ENCODE measurements at places on chromosomes 7 and 10.

DNA sequence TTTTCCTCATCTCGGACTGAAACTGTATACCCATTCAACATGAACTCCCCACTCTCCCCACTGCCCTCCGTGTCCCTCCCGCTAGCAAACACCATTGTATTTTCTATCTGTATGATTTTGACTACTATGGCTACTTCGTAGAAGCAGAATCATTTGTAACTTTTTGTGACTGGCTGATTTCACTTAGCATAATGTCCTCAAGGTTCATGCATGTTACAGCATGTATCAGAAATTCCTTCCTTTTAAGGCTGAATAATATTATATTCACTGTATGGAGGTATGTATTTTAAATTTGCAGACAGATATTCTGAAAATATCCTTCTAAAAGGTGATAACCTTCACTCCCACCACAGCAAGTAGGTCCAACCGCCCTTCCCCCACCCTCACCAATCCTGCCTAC, 42.9 kb upstream of the MMD2 start:
- no peak for DNase-seq

GRCh38 chr10:78524342-78524741, 490.7 kb downstream of the RPS24 start:
- DNase-seq = no peak

GRCh38 chr7:70923181-70923845, 208.6 kb upstream of the GALNT17 start:
- DNase-seq = no peak

DNA sequence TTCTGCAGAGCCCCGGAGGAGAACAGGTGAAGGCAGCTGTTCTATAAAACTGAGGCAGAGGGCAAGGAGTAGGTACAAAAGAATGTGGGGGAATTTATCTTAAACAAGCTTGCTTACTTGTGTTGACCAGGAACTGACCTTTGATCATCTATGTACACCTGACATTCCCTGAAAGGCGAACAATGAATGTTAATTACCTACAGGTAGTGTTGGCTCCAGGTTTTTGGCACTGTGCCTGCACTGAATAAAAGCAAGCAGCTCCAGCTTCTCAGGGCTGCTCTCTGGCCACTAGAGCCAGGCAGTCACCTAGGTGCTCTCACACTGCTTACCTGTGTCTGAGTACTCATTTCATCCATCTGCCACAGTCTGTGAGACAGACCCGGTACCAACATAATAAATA, 87.0 kb downstream of the RAPGEF5 start:
- no peak for DNase-seq

DNA sequence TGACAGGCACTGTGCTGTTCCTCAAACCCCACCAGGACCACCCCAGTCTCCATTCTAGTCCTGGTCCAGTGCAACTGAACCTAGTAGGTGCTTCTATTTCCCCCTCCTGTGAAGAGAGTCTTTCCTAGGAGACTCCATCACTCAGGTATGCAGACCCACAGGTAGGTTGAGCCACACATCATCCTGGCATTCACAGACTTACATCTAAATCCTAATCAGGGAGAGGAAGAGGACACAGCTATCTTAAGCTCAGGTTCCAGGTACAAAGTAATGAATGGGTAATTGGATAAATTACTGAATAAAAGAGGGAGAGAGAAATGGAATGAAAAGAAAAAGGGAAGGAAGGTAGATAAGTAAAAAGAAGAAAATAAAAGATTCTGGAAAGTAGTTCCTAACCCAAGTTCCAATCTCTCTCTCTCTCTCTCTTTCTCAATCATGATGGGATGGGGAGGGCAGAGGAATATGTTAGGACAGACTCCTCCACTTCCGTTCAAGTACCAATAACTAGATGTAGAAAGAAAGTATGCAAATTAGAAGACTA, 139.8 kb upstream of the NAMPT start:
- no peak for DNase-seq

DNA sequence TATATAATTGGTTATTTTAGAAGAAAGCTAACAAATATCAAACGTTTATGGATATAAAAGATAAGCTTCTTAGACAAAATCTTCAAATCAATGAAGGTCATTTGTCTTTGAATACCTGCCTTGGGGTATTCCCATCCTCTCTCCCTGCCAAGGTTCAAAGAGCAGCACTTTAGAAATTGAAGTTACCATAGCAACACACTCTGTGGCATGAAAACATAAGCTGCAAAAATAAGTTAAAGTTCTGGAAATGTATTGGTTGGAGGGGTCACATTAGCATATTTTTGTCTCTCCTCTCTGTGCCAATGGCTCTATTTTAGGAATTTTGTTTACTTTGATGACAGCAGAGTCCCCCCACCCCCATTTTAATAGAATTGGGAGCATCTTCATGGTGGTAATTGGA, 12.0 kb downstream of the ECHDC3 start:
- DNase-seq = no peak

- DNase-seq = no peak
Observed at GRCh38 chr7:50801907-50802306, 19.2 kb upstream of the GRB10 start.

GRCh38 chr10:125605167-125605566, 77.8 kb downstream of the TEX36 start:
- DNase-seq = no peak

GRCh38 chr7:29102558-29103151, 43.7 kb downstream of the CPVL start:
- peak; percentile 59 for DNase-seq

GRCh38 chr10:123858907-123859652, 32.5 kb downstream of the CPXM2 start:
- no peak for DNase-seq

GRCh38 chr10:16884497-16884896, 67.3 kb upstream of the RSU1 start:
- no peak for DNase-seq

GRCh38 chr7:143351060-143351459, 11.5 kb downstream of the FAM131B start:
- DNase-seq = no peak

GRCh38 chr7:92421676-92422435, 25.4 kb upstream of the GATAD1 start:
- peak; percentile 65 for DNase-seq

DNA sequence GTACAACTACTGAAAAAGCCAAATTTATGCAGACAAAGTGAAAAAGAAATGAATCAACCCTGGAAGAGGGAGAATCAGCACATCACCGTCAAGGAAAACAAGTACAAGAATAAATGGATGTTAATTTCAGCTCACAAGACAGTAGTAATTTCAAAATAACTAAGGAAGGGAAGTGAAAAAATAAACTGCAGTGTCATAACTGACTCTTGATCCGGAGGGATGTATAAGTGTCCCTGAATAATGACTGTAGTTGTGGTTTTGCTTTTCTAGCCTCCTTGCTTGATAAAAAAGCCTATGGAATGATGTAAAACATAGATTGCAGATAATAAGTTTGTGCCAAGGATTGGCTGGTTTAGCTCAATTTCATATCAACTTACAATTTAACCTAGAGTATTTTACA, 721.1 kb upstream of the C7orf33 start:
- DNase-seq = no peak

DNA sequence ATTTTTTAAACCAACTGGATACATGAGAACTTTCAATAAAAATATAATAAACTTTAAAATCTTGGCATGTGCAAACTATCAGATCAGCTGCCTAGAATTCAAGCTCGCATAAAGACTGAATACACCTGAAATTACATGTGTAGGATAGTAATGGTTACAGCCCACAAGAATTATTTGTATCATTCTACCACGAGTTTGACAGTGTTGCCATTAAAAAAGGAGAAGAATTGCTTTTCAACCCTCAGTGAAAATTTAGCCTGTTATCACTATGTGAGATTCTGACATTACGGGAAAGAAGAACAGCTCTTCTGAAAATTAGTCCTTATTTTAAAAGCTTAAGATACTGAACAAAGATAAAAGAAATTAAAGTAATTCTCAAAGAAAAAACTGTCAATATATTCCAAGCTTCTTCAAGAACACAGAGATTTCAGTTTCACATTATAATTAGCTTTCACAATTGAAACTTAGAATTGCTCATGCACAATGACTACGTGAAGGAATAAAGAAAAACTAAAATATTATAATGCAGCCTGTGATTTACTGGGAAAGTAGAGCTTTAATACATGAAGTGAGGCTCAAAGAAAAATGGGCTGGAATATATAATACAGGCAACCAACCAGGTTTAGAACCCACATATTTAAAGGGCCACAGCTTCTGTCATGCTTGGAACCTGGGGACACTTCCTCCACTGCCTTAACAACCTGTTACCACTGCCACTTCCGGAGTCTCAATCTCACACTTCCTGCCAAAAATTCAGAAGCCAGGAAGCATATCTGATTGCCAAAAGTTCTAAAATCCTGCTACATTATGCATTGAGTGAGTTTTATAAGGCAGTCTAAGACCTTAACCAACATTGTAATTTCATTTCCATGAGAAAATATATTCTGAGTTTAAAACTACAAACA, 23.2 kb downstream of the TPK1 start:
- peak; percentile 45 for DNase-seq

- no peak for DNase-seq
Observed at GRCh38 chr7:117990834-117991233, 117.6 kb upstream of the CTTNBP2 start.

DNA sequence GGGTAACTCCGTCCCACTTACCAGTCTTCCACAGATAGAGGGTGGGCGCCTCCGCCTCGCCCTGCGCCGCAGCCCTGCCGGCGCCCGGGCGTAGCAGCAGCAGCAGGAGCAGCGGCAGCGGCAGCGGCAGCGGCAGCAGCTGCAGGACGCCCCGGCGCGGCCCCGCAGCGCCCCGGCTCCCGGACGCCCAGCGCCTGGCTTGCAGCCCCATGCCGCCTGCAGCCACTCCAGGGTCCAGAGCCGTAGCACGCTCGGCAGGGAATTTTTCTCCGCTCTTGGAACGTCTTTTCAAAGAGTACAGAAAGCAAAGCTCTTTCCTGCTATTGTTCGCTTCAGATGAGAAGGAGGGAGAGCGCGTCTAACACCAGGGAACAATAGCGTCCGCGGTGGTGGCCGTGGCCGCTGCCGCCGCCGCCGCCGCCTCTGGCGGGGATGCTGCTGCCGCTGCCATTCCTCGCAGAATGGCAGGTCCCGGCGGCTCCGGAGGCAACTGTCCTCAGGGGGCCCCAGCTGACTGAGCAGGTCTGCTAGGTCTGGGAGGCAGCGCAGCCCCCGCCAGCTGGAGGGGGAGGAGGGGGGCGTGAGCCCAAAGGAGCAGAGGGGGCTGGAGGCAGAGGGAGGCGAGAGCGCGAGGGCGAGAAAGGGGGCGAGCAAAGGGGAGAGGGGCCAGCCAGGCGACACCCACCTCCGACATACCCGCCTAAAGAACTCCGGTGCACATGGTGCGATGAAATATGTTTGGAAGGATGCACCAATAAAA, at the start of gene THSD7A:
TSS of gene THSD7A (minus strand) at position 463 of the 760 bp plus-strand sequence. CDS start at position 211, 252 bp downstream.
- peak; percentile 5 for DNase-seq

GRCh38 chr7:85156661-85157208, 30.1 kb downstream of the SEMA3D start:
- DNase-seq = no peak

GRCh38 chr10:45466784-45467183, 92.8 kb downstream of the ALOX5 start:
- no peak for DNase-seq

- no peak for DNase-seq
Observed at GRCh38 chr10:121096617-121097431, 245.7 kb downstream of the WDR11 start.

DNA sequence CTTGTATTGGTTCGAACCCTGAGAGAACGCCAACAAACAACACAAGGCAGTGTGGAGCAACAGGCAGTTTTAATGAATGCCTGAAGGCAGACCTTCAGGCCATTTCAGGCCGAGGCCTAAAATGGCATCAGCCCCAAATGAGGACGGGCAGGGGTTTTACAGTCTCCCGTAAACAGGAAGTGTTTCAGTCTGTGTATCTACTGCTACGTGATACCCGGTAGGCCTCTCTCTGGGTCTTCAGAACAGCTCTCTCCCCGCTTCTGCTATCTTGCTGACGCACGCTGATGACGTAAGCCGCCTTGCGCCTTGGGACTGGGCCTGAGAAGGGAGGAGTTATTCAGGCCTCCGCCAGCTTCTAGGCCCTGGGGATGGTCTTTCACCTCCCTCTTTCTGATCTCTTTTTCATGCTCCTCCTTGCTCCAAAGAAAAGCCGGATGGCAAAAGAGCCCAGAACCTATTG, 67.7 kb downstream of the ST8SIA6 start:
- DNase-seq = no peak

DNA sequence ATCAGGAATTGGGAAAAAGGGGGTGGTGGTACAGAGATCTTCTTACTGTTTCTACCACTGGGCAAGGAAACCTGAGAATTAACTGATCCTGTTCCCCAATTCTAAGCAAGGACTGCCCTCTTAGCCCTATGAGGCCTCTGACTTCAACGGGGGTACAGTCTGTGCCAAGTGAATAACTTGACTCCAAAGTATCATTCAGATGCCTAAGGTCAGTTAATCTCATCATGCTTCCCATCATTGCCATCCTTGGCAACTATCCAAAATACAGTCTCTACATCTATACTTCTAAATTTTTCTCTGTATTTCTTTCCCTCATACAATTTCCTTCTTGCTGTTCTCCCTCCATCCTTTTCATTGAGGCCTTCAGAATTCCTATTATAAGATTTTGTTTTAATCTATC, 10.5 kb downstream of the PPP3CB start:
- DNase-seq = no peak

DNA sequence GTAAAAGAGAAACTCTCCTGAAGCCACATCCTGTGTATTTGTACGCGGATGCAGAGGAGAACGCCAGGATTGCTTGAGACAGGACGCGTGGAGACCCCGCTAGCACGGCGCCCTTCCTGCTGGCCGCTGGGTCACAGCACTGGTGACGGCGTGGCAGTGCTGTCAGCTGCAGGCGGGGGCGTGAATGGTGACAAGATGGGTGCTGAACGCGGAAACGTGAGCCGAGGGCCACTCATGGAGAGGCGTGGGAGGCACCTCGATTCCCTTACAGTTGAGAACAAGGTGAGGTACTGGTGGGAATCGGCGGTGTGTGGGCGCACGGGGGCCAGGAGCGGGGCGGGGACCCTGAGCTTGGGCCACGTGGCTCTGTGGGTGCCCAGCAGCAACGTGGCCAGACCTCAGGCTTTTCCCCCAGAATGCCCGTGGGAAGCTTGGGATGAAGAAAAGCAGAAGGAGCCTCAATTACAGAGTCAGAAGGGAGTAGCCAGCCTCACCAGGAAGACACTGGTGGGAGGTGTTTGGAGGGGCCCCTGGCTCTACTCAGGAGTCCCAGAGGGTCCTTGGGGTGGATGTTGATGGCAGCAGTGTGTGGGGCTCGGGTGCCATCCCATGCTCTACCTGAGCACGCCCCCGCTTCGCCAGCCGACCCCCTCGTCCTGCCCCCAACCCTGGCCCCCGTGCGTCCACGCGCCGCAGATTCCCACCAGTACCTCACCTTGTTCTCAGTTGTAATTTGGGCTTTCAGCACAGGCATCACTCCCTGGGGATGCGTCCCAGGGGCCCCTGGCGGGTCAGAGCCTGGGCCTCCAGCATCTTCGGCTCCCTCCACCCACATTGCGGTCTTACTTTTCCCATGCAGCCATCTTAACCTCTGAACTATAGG, 208.4 kb upstream of the TCERG1L start:
- no peak for DNase-seq

DNA sequence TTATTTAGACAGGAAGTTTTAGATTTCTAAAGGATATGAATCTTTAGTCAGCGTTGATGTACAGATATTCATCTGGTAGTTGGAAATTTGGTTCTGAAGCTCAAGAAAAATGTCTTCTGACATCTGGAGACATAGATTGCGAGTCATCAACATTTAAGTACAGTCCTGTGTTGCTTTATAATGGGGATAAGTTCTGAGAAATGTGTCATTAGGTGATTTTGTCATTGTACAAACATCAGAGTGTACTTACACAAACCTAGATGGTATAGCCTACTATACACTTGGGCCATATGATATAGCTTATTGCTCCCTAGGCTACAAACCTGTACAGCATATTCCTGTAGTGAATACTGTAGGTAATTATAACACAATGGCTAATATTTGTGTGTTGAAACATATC, 49.6 kb upstream of the UBN2 start:
- no peak for DNase-seq
